Stimulated activated CD4-positive, alpha-beta T cell treated with anti-CD3 and anti-CD28 coated beads, Interleukin-15, amount 100 ng/mL, for 1 hour (primary cell): ENCODE measurements at places on chromosomes 6 and 20.

DNA sequence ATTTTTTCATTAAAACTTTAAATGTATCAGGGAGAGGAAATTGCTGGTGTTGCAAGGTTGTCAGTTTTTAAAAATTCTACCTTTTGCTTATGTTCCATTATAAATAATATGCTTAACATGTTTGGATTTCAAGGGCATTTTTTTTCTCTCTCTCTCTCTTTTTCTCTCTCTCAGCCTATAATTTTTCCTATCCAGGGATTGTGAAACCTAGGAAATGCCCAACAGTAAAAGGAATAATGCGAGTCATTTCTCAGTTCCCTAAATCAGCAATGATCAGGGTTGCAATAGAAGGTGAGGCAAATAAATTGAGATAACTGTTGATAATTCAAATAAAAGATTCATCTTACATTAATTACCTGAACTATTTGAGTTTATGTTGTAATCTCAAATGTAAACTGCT, 53.2 kb upstream of the IFNGR1 start:
- DNase-seq, result no peak

DNA sequence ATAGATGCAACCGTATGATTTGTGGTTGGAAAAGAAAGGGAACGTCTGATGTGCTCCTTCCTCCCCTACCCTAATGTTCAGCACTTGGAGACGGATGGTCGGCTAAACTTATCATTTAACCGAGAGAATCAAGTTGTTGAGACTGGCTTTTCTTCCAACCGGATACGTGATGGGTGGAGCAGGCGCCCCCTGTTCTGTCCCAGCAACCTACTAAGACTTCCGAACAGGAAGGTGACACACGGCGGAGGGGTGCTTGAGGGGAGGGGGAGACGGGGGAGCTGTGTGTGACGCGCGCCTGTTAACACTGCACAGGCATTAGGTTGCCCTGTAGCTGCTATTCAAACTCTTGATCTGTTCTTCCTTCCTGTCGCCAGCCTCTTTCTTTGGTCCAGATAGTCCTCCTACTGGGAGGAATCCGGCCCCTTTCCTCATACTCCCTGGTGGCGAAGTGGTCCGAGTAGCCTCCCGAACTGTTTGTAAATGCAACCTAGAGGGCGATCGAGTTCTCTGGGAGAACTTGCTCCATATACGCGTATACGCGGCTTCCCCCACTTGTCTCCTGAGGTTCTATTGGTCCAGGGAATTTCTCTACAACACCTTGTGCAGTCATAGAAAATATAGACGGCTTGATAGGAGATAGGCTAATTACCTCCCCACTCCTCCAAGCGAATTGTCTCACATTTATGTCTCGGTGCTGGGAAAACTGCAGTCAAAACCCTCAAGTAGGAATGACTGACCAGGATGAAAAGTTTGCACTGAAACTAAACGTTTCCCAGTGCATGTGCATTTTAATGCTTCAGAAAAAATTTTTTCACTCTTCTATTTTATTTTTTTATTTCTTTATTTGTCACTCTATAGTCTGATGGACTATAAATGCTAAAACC, 126.0 kb upstream of the SLC2A12 start:
- peak; percentile 57 for DNase-seq

DNA sequence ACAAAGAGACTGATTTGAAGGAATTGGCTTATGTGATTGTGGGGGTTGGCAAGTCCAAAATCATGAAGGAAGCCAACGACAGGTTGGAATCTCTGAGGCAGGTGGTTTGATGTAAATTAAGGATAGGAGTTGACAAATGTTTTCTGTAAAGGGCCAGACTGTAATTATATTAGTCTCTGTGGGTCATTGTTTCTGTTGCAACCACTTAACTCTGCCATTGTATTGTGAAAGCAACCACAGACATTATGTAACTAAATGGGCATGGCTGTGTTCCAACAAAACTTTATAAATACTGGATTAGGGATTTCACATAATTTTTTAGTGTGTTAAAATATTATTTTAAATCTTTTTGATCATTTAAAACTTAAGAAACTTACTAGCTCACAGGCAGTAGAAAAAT, 199.2 kb upstream of the MYLIP start:
- DNase-seq, result no peak

- no peak for DNase-seq
Observed at GRCh38 chr6:104162036-104162669, 697.6 kb downstream of the HACE1 start.

DNA sequence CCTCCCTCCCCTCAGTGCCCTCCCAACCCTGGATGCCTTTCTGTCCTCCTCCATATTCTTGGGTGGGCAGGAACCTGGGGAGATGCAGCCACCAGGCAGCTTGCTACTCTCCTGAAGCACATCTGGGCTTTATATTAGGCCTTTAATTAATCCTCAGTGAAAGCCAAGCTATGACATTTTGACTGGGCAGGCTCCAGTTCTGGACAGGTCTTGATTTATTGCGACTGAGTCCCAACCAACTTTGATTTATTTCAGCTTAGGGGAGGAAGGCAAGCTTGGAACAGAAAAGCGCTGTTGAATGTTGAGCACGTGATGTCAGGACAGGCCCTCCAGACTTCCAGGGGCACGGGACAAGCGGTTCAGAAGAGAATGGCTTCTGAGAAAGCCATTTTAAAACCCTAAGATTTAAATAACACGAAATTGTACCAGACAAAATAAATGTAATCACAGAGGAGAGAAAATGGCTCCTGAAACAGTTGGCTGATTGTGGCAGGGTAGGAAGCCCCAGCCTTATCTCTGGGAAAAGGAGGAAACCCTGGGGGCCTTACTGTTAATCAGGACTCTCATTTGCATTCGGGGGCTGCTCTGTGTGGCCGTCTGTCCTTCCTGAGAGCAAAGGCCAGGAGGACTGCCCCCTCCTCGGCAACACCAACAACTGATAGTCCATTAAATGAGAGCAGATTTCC, 294.2 kb downstream of the FOXC1 start:
- no peak for DNase-seq

DNA sequence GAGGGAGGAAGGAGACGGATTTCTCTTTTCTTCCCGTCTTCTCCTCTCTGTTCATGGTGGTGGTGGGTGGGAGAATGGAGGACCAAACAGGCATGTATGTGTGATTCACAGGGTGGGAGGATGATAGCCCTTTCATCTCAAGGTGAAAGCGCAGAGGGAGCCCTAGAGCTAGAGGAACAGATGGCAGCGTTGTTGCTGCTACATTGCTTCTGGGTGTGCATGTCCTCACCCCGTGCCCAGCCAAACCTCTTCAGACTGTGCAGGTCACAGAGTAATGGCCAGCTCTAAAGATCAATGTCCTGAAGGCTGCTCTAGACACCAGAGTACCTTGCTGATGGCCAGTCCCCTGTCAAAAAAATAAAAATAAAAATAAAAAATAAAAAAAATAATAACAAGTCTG, 301.8 kb downstream of the TBC1D7 start:
- no peak for DNase-seq

- DNase-seq, result no peak
Observed at GRCh38 chr20:22928679-22929078, 106.4 kb upstream of the SSTR4 start.

DNA sequence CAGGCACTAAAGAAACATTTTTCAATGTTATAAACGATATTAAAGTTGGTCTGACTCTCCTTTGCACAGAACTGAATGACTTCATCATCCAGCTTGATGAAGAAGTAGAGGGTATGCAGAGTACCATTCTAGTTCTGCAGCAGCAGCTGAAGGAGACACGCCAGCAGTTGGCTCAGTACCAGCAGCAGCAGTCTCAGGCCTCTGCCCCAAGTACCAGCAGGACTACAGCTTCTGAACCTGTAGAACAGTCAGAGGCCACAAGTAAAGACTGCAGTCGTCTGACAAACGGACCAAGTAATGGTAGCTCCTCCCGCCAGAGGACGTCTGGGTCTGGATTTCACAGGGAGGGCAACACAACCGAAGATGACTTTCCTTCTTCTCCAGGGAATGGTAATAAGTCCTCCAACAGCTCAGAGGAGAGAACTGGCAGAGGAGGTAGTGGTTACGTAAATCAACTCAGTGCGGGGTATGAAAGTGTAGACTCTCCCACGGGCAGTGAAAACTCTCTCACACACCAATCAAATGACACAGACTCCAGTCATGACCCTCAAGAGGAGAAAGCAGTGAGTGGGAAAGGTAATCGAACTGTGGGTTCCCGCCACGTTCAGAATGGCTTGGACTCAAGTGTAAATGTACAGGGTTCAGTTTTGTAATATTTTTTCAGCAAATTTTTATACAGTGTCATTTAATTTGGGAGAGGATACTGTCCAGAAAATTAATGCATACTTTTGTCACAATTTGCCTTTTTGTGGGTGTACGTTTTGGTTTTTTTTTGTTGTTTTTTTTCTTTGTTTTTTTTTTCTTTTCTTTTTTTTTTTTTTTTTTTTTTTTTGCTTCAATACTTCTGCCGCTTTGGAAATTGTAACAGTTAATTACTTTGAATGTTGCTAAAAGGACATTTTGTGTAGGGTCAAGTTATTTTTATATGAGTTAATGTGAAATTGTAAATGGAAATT, 6.6 kb upstream of the ACAT2 start:
- no peak for DNase-seq

DNA sequence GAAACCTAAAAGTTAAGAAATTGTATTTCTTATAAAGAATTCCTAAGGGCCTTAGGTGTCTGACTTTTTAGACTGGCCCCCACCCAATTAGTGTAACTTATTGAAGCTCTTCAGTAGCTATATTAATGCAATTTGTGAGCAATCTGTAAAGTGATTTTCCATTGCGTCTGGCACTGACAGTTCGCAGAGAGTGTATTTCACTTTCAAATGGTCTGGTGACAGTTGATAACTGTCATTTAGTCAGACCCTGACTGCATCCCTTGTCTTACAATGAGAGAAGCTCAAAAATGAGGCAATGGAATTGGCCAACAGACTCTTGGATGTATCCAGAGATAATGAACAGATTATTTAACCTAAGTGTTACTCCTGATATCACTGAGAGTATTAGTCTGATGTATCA, 351.8 kb downstream of the FRK start:
- DNase-seq, result no peak

GRCh38 chr20:58998656-58999055, 8.4 kb downstream of the CTSZ start:
- DNase-seq, result no peak

- no peak for DNase-seq
Observed at GRCh38 chr20:42747765-42748411, 441.8 kb downstream of the PTPRT start.

GRCh38 chr6:11387707-11388430, 149.7 kb upstream of the TMEM170B start:
- no peak for DNase-seq

DNA sequence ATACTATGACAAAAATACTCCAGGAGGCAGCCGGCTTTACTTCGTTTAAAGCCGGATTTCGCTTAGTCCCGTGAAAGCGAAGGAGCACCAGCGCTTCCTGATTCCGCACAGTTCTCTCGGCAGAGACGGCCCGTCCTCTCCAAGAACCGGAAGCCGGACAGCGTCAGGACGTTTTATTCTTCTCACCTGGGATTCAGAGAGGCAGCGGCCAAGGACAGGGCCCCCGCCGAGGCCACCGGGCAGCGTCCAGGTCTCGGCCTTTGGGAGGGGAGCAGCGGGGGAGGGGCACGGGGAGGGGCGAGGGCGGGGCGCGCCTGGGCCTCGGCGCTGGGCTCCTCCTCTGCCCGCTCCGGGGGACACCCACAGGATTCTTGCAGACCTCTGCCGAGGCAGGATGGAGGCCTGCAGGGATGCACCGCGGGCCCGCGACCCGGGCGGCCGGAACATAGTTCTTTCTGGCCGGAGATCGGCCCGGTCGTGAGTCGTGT, 2.8 kb upstream of the DIDO1 start:
- DNase-seq, result no peak

GRCh38 chr6:158773581-158774449, 45.4 kb downstream of the EZR start:
- DNase-seq, result no peak

DNA sequence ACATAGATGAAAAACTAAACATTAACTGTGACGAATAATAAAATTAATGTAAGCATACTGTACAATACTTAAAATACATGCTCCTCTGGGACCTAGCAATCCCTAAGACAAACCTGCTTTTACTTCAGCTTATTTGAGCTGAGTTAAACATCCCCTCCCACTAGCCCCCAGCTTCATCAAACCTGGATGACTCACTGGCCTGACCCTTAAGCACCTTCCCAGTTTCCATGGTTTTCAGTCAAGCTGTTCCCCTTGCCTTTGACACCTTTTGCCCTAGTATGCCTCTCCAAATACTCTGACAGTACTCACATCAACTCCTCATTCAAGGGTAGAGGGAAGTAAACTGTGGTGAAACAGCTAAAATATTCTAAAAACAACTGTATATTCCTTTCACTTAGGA, 4.2 kb downstream of the ELOVL4 start:
- DNase-seq, result no peak

DNA sequence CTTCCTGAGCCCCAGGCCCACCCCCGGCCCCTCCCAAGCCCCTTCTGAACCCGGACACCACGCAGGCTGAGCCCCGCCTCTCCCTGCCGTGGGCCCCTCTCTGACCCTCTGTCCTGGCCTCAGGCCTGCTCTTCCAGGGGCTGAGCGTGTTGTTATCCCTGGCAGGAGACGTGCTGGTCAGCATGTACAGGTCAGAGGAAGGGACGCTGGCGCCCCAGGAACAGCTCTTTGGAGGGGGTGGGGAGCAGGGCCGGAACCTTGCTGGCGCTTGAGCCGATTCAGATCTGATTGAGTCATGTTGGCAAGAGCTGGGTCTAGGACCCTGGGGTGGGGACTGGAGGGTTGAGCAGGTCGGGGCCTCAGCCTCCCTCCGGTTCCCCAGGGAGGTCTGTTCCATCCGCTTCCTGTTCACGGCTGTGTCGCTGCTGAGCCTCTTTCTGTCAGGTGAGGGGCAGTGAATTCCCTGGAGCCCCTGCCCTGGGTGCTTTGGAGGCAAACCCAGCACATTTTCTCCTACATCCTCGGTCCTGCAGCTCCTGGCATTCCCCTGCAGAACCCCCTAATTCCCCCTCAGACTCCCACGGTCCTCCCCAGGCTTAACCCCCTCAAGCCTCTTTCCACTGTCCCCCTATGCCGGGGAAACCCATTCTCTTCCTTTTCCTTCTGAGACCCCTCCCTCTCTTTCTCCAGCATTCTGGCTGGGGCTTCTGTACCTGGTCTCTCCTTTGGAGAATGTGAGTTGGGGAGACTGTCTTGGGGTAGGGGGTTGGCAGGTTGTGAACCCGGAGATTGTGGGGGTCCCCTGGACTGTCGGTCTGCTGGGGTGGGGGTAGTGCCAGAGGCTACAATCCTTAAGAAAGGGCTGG, 2.0 kb downstream of the SPAG4 start:
- DNase-seq, result no peak

DNA sequence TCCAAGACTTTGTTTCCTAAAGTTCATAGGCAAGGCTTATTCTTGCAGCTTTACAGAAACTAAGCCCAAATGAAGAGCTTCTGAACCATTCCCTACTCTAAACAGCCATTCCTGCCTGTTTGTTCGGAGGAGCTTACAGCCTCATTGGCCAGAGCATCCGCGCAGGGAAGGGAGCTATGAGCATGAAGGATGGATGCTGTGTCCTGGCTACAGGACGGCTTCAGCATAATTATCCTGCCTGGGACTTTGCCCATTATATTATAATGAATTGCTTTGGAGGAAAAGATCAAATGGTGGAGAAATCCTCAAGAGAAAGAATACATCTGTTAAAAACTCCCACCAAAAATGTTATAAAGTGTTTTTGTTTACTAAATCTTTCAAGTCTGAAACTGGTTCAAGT, 378.2 kb upstream of the BTBD3 start:
- no peak for DNase-seq

- no peak for DNase-seq
Observed at GRCh38 chr6:7542874-7543624, 1.6 kb downstream of the DSP start.
